ENCODE measurements at places on chromosomes 4 and X.

- DNase-seq: no peak
Measured at GRCh38 chrX:102712981-102713625, 855 bp downstream of the GPRASP2 start.

- no peak for DNase-seq
Measured at GRCh38 chr4:146029939-146030710, 91.5 kb upstream of the ZNF827 start.

DNA sequence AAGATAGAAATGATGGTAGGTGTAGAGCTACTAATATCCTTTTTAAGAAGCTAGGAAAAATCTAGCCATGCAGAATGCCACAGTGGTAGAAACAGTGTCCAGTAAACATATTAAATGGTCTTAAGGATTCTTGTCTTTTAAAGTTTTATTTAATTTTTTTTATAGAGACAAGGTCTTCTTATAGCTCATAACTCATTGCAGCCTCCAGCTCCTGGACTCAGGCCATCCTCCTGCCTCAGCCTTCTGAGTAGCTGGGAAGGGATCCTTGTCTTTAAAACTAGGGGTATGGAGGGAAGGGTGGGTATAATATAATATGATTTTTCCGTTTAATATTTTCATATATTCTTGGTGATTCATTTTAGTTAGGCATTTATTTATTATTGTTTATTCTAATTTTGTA, 3.8 kb downstream of the TMEM165 start:
- no peak for DNase-seq

GRCh38 chr4:121217351-121217750, 53.2 kb upstream of the TNIP3 start:
- DNase-seq: no peak

GRCh38 chr4:133624744-133625143, 475.6 kb downstream of the PCDH10 start:
- DNase-seq: no peak

GRCh38 chrX:44042751-44043150, 69.6 kb upstream of the NDP start:
- DNase-seq: no peak

DNA sequence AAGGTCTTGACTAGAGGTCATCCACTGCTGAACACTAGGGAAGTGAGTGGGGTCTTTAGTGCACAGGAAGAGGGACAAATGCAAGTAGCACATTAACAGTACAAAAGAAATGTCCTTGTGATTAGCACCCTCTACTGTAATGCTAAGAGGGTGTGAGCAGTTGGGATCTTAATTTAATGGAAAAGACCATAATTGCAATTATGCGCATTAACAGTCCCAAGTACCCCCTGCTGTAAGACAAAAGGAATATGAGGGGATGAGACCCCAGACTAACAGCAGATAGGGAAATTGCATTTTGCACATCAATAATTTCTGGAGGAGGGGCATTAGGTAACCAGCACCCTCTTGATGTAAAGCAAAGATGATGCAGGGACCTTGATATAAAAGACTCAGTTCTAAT, 285.0 kb downstream of the CHIC1 start:
- DNase-seq: no peak

DNA sequence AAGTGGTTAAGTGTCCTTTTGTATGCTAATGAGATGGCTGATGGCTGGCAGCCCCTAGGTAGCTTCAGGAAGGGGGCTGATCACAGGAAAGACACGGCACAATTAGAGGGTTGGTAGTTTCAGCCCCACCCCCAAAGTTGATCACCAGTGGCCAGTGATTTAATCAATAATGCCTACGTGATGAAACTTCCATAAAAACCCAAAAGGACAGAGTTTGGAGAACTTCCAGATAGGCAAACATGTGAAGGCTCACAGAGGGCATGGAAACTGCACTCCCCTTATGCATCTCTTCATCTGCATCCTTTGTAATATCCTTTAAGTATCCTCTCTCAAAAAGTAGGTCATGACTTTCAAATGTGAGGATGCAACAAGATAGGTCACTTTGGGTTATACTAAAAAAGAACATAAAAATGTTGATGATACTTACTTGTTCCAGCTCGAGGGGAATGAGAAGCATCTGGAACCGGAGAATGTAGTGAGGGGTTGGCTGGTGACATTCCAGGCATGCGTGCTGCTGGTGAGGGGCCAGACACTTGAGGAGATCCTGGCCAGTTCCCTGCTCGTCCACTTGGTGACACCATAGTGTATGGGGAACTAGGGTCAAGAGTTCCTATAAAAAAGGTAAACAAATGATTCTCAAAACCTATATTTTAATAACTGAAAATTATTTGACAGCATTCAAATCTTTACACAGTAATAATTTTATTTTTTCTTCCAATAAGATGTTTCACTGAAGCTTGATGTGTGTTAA, 16.7 kb upstream of the CXorf38 start:
- no peak for DNase-seq

DNA sequence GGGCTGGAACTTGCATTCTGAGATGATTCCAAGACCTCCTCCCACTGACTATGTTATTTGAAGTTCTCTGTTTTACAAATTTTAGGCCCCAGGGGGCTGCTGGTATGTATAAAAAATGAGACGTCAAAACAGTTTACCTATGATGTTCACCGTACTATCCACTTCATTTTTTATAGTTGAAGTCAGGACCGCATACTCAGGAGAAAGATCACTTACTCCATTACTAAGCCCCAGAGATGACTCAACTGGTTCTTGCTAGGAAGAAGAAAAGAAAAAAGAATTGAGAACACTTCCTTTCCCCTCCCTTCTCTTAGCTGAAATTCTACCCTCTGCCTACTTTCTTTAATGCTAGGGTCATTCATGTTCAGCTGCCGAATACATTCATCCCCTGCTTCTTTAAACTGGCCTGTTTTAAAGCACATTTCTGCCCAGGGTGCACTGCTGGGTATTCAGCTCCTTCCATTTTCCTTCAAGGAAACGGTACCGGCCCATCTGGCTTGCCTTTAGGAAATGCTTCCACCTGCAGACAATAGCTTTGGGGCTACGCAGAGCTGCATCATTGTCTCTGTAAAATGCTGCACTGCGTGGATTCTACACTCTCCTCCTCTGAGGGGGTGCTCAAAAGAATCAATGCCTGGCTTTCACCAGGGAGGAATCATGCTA, 66.2 kb downstream of the IRF2 start:
- no peak for DNase-seq

- DNase-seq: no peak
Measured at GRCh38 chrX:46754586-46755061, 4.3 kb downstream of the SLC9A7 start.

DNA sequence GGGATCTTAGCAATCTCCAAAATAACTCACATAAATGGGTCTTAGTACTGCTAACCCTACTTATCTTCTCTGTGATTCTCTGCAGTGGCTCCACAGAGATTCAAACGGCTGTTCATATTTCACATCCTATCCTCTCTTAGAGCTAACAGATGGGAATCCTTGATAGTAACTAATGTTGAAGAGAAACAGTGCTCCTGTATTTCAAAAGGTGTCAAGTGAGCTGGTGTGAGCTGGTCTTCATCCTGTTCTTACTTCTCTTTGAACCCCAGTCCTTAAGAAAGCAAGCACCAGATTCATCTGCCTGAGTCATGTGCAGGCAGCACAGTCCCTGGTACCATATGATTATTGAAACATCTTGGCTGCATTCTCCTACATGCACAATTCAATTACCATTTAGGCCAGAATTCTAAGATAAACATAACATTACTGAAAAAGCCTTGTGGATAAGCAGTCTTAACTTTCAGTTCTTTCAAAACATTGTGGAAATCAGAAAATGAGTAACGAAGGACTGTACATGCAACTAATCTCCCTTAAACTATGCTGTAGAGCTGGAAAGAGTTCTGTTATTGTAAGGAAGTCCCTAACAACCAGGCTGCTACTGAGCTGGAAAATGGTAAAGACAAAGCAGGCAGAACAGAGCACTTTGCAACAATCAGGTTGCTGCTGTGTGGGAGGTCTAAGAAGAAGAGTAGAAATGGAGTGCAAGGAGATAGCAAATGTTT, 153.1 kb downstream of the NPNT start:
- no peak for DNase-seq

GRCh38 chr4:97038146-97038516, 1105.1 kb downstream of the STPG2 start:
- no peak for DNase-seq

GRCh38 chr4:75036046-75036830, 103.3 kb downstream of the PARM1 start:
- DNase-seq: no peak

- no peak for DNase-seq
Measured at GRCh38 chr4:124804584-124804983, 92.1 kb upstream of the ANKRD50 start.

DNA sequence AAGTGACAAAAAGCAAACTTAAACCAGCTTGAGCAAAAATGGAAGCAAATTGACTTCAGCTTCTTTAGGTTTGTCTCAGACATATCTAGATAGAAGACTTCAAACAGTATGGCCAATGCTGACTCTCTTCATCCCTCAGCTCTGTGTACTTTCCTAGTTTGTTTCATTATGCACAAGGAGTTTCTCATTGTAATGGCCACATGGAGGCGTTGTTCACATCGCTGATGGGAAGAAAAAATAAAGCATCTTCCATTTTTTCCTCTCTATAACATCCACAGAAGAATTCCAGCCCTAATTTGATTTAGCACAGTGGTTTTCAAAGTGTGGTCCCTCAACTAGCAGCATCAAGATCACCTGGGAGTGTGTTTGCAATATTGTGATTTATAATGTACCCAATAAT, 397.5 kb upstream of the PRKX start:
- no peak for DNase-seq

DNA sequence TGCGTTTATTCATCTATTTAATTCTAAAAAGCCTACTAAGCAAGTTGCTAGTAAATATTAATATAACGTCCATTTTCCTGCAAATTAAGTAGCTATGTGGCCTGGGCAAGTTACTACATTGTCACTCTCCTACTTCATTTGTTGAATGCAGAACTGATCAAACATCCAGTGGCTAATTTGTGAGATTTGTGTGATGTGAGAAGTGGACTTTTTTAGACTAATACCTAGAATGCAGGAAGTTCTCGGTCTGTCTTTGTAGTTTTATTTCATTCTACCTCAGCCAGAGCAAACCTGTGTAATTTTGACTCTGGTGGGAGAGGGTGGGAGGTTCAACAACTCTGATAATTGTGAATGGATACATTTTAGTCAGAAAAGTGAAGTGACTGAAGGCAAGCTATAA, 840 bp downstream of the GUF1 start:
- no peak for DNase-seq

DNA sequence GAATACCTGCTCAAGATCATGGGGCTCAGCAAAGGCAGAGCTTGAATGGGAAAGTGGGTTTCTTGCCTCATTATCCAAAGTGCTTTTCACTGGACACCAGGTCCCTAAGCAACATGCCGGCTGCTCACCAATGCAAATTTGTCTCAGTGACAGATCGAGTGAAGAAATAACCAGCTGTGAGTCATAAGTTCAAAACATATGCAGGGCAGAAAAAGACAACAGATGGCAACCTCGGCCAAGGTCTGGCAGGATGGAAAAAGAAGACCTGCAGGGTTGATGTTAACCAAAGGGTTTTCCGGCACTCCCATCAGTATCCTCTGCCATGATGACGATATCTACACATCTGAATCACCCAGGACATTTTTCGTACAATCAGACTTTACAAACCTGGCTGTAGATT, 124.1 kb downstream of the AFAP1 start:
- DNase-seq: no peak
